ENCODE measurements at places on chromosomes 7 and 10.

- DNase-seq, result peak; percentile 45
These were observed 1.8 kb downstream of the GRK5 start for GRCh38 chr10:119209035-119209735.

DNA sequence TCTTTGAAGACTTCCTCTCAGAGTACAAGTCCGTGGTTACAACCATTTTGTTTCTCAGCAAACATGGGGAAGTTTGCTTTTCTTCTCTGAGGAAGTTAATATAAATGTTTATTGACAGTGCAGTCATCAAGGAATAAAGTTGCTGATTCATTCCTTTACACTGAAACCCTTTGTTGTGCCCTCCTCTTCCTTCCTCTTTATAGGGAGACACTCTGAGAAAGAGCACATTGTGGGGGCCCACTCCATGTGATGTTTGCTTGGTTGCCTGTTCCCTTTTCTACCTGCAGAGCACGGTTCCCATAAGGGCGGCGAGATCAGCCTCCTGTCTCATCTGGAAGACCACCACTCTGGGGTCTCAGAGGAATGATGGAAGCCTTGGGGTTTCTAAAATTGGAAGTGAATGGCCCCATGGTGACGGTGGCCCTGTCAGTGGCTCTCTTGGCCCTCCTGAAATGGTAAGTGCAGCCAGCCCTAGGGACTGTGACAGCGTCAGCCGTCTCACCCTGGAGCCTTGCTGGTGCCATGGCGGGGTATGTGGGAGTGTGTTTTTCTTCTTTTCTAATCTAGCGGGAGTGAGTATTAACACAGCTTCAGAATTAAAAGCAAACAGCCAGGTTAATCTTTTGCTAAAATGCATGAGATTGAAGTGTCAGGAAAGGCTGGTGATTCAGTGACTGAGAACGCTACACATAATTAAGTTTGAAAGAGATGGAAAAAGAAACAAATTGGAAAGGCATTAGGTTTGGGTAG lies at the start of gene TBXAS1:
TSS of gene TBXAS1 (plus strand) at position 240 of the 750 bp plus-strand sequence. CDS start at position 367, 127 bp downstream.
- DNase-seq, result no peak

DNA sequence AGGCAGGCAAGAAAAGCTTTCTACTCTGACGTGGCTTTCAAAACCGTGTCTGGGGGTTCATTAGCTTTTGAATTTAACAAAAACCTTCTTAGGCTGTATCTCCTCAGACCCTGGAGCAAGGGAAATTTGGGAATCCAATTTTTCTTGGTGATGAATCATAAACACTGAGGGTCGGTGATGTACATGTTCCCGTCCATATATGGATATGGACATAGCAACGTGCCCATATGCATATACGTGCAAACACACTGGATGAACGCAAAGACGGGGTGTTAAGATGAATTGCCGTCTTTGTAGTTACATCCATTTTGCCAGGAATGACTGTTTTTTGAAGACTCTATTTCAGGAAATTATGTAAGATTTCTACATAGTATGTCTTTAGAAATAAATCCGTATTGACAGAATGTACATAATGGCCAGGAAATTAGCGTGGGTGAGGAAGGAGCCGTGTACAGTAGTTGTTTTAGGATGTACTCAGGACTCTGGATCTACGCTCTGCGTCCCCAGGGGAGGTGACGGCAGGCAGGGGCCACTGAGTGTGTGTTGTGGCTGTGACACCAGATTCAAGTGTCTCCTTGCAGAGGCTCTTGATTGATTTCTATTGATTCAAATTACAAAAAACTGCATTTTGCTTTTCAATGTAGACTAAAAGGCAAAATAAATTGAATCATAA lies 238.2 kb downstream of the DNAJB6 start:
- DNase-seq, result no peak

- DNase-seq, result no peak
These were observed 71.1 kb downstream of the DIP2C start for GRCh38 chr10:618229-618989.

GRCh38 chr10:132595021-132595420 lies 57.4 kb downstream of the INPP5A start:
- no peak for DNase-seq

- no peak for DNase-seq
These were observed 106.0 kb downstream of the ZNF365 start for GRCh38 chr10:62480196-62480595.

- DNase-seq, result no peak
These were observed 218.0 kb downstream of the PHF14 start for GRCh38 chr7:11191574-11192220.

DNA sequence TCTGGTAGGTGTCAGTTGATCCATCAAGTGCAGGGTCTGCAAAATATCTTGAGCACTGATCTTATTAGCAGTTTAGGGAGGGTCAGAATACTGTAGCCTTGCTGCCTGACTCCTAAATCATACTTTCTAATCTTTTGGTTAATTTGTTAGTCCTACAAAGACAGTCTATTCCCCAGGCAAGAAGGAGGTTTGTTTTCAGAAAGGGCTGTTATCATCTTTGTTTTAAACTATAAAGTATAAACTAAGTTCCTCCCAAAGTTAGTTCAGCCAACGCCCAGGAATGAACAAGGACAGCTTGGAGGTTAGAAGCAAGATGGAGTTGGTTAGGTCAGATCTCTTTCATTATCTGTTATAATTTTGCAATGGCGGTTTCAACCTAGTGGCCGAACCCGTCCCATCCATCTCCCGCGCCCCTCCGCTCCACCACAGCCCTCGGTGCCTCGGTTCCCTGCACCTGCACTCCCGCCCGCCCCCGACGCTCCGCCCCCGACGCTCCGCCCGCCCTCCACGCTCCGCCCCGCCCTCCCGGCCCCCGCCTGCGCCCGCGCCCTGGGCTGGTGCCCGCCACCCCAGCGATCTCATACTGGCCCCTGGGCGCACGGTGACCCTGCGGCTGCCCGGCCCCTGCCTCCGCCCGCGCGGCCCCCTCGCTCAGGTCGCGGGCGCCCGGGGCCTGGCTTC lies at the start of gene ADCK2:
TSS of gene ADCK2 (plus strand) at position 564 of the 681 bp plus-strand sequence. CDS start 386 bp downstream, outside the sequence.
- peak; percentile 35 for DNase-seq

DNA sequence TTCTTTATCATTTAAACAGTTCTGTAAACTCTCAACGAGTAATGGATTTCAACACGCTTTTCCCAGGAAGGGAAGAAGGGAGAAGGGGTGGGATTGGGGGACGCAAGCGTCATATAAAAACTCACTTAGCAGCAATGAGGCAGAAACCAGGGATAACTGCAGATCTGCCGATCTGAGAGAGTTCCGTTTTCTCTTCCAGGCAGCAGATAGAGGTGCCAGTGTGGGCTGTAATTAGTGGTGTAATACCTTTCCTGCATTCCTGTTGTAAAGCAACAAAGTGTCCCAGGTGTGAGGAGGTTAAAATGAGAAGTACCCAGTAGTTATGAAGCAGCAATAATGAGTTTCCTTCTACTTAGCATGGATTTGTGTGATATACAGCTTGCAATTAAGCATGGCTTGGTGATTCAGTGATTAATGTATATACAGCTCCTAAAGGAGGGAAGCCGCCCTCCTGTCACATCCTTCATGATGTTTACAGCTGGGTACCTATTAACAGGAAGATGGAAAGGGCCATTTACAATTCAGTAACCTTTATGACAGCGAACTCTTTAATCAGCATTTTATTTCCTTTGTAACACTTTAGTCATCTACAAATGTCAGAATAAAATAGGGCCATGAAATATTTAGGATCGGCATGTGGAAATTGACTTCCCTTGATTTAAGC lies 271.9 kb downstream of the LRMDA start:
- no peak for DNase-seq

GRCh38 chr10:79331709-79332108 lies 15.6 kb upstream of the PPIF start:
- no peak for DNase-seq

- no peak for DNase-seq
These were observed 59.0 kb downstream of the IKZF1 start for GRCh38 chr7:50363327-50364060.

GRCh38 chr10:26214551-26215395 lies 1.8 kb upstream of the GAD2 start:
- DNase-seq, result no peak

GRCh38 chr10:79984851-79985250 lies 35.9 kb upstream of the SFTPD start:
- DNase-seq, result no peak

DNA sequence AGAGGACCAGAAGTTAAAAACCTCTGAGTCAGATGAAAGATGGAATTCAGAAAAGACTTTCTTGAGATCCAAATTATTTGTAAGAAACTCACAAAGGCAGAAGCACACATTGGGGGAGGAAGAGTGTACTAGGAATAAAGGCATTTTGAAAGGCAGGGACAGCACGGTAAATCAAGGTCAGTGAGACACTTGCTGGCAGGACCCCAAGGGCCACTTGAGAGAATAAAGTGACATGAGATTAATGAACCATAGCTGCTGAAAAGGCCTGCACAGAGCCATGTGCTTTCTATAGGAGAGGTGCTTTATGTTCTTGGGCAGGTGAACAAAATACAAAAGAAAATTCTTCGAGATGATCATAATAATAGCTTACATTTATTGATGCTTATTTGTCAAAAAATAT lies 929.9 kb upstream of the MBL2 start:
- no peak for DNase-seq

GRCh38 chr10:61186408-61186807 lies 242.4 kb upstream of the RHOBTB1 start:
- no peak for DNase-seq

DNA sequence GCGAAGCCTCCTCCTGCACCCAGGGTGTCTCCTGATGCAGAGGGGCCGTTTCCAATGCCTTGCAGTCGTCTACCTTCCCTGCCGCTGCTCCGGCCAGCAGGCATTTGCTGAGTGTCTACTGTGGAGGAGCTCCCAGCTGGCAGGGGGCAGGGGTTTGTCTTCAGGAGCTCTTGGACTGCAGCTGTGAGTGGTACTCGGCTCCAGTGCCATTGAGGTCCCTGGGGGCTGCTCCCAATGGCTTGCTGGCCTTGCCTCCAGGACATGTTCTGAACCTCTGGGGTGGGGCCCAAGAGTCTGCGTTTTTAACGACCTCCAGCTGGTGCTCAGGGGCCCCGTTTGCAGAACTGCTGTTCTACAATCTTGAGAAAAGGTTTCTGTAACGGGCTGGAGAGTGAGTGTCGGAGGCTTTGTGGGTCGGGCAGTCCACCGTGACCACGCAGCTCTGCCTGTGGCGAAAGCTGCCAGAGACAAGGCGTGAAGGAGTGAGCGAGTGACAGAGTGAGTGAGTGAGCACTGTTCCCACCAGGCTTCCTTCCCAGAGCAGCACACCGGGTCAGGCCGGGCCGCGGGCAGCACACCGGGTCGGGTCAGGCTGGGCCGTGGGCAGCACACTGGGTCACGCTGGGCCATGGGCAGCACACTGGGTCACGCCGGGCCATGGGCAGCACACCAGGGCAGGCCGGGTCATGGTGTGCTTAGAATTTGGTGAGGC lies 520.2 kb downstream of the PTPRN2 start:
- DNase-seq, result no peak

- no peak for DNase-seq
These were observed 145.2 kb upstream of the PFKP start for GRCh38 chr10:2921956-2922680.

- DNase-seq, result no peak
These were observed 50.7 kb upstream of the AMPH start for GRCh38 chr7:38681882-38682281.

DNA sequence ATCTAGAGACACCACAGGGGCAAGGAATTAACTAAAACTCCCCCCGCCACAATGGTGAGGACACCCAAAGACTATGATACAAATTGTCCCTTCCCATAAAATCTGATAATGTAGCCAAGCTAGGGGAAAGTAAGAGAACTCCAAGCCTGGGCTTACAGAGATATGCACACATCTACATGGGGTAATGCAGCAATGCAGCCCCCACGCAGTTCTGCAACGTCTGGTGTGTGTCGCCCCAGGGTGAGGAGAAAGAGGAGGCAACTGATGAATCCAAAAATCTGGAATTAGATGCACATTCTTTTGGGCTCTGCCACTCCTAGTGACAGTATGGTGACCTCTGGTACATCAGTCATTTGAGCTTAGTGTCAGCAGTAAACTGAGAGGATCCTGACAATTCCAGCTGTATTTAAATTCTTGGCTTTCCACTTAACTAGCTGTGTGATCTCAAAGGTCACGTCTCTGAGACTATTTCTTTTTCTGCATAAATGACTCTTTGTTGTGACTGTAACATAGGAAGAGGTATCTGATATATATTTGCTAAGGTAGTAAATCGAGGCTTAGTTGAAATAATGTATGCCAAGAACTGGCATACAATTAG lies 51.5 kb downstream of the PIP4K2A start:
- no peak for DNase-seq

GRCh38 chr10:131033166-131034085 lies 278.1 kb downstream of the TCERG1L start:
- no peak for DNase-seq

DNA sequence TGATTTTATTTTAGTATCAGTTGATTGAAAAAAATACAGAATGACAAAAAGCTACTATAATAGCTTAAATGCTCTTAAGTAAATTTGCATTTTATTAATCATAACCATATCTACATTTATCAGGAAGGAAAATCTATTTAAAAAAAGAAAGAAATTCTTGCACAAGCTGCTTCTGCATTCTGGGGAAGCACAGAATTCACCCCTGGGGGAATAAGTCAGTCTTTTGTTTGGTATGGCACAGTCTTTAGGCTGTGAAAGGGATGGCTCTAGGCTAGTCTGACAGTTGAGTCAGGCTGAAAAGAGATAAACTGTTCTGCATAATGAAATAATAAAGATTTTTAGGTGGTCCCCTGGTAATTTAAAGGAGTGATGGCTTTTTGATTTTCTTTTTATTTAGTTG lies 37.9 kb downstream of the HTR7 start:
- DNase-seq, result no peak

- no peak for DNase-seq
These were observed 99.7 kb downstream of the AVL9 start for GRCh38 chr7:32594965-32595490.

DNA sequence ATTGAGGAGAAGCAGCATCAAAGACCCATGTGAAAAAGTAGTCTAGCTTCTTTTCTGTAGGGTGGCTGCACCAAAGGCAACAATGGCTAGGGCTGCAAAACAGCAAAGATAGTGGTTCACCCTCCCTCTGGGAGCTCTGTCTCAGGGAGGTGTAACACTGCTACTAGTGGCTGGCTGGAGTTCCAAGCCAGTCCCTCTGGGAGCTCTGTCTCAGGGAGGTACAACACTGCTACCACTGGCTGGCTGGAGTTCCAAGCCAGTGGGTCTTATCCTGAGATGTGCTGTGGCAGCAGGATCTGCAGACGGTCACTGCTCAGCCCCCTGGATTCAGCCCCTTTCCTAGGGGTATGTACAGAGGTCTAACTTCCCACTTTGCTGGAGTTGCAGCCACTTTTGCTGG lies 37.9 kb upstream of the TMEM140 start:
- no peak for DNase-seq

DNA sequence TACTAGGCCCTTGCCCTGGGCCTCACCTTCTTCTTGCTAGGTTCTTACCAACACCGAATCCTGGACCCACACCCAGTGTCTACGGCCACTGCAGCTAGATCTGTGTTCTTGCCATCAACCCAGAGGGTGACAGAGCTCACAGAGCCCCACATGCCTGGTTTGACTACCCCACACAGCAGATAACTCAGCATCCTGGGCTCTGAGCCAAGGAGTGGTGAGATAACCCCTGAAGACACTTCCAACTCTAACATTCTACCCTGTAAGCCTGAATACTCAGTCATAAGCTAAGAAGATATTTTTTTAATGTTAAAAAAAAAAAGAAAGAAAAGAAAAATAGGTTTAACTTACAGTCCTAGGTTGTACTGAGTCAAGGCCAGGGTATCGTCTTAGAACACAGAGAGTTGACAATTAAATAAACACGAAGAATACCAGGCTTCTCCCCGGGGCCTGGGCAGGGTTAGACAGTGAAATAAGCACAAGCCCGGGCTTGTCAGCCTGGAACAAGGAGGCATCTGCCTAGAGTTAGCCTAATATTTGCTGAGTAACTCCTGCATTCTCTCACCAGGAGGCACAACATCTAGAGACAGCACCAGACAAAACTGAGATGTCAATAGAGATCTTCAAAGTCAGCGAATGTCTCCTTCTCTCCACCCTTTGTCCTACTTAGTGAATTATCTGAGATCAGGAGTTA lies 556.5 kb upstream of the LRRN3 start:
- no peak for DNase-seq
